ENCODE measurements at places on chromosomes 3 and 15. TPM values are rescaled to one million over a fixed set of nuclear protein-coding genes. Genes with fewer than 3 reads are reported as not detected.

- H3K4me3 ChIP-seq = peak overlapping the region; percentile 1
- no peaks in the 10 kb centered on the region for H3K27me3 ChIP-seq
- H3K36me3 ChIP-seq = no peaks in the 10 kb centered on the region
- peak; percentile 96 for DNase-seq
- peak overlapping the region; percentile 91 for H3K27ac ChIP-seq
- peaks cover 30% of the 10 kb centered on the region for H3K4me1 ChIP-seq
These were observed 185.6 kb downstream of the FAM43A start for GRCh38 chr3:194871143-194871863.

Gene FAIM
- total RNA-seq = 8.5 TPM

DNA sequence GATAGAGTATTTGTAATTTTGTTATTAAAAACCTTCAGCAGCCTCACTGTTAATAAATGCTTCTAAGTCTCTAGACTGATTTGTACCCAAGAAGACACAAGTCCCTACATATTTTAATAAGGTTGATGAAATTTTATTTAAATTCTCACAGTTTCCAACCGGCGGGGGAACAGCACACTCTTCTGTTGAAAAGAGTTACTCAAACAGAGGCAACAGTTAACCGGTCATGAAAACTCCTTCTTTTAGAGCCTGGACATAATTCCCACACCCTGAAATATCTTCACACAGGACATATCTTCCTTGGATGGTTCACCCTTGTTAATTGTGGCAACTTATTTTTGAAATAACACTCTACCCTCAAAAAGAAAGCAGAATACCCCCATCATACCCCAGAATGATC, 278.8 kb downstream of the FOXP1 start:
- H3K27me3 ChIP-seq = no peaks in the 10 kb centered on the region
- H3K4me1 ChIP-seq = peaks cover 91% of the 10 kb centered on the region
- peak overlapping the region; percentile 94 for H3K27ac ChIP-seq
- peaks cover 2% of the 10 kb centered on the region for H3K36me3 ChIP-seq
- peak overlapping the region; percentile 79 for H3K4me3 ChIP-seq

DNA sequence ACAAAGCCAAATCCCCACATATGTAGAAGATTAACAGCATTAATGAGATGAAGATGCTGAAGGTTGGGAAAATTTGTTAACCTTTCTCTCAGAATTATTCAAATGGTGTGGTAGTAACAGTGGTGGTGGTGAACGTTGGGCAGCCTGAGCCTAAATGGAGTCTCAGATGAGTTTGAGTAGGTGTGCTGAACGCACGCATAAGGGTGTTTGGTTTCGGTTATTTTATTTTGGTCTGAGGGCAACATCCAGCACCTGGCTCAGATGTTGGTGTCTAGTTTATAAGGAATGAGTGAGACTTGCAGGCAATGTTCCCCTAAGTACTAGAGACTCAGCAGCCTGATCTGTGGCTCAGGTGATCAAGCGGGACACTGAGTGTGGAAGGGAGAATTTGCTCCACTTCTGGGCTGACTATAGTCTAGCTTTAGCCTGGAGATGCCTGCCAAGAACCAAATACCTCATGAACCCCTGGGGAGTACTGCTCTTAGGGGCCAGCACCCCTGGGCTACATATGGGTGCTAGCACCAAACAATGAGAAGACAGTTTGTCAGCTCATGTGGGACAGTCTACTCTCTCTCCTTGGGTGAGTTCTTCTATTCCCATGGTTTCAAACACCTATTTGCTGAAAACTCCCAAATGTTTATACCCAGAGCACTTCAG, 39.5 kb upstream of the ATP2C1 start:
- H3K4me3 ChIP-seq = no peak overlapping the region
- peaks cover 28% of the 10 kb centered on the region for H3K27me3 ChIP-seq
- H3K4me1 ChIP-seq = no peaks in the 10 kb centered on the region
- no peak overlapping the region for H3K27ac ChIP-seq

Gene NOX5
- total RNA-seq = not detected

- H3K36me3 ChIP-seq = no peaks in the 10 kb centered on the region
- no peaks in the 10 kb centered on the region for H3K27me3 ChIP-seq
These were observed 178.2 kb downstream of the LSAMP start for GRCh38 chr3:116267116-116267515.

GRCh38 chr3:138461246-138461645, 26.8 kb downstream of the ESYT3 start:
- no peaks in the 10 kb centered on the region for H3K4me1 ChIP-seq
- H3K36me3 ChIP-seq = no peaks in the 10 kb centered on the region
- H3K4me3 ChIP-seq = no peak overlapping the region
- peaks cover 2% of the 10 kb centered on the region for H3K27me3 ChIP-seq

GRCh38 chr3:49779358-49780079, 6.8 kb downstream of the IP6K1 start:
- peaks cover 8% of the 10 kb centered on the region for H3K36me3 ChIP-seq
- H3K4me3 ChIP-seq = no peak overlapping the region
- no peak for DNase-seq
- peak overlapping the region; percentile 45 for H3K27ac ChIP-seq
- peaks cover 33% of the 10 kb centered on the region for H3K4me1 ChIP-seq

DNA sequence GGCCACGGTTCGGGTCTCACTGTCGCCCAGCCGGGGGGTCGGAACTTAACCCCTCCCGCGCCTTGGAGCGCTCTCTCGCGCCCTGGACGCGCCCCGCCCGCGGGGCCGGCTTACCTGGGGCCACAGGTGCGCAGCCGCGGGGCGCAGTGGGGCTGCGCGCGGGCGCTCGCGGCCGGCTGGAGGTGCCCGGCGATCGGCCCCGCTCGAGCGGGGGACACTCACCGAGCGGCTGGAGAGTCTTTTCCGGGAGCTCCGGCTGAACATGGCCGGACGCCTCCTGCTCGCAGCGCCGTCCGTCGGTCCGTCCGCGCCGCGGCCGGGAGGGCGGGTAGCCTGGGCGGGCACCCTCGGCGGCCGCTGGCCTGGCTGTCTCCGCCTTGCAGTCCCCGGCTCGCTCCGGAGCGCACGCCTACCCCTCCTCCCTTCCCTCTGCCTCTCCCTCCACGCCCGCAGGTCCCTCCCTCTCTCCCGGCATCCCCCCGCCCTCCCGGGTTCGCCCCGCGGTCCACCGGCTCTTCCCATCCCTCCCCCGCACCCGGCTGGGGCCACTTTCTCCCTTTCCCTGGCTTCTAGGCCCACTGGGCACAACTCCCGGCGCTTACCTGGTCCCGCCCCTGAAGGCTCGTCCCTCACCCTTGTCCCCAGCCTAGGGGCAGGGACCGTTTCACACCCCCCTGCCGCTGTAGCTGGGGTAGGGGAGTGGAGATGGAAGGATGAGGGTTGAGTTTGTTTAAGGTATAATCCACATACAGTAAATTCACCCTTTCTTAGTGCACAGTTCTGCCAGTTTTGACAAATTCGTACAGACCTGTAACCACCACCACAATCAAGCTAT, 220.1 kb upstream of the PRICKLE2 start:
- no peaks in the 10 kb centered on the region for H3K36me3 ChIP-seq
- H3K4me3 ChIP-seq = peak overlapping the region; percentile 73
- DNase-seq = peak; percentile 86
- peaks cover 38% of the 10 kb centered on the region for H3K4me1 ChIP-seq

DNA sequence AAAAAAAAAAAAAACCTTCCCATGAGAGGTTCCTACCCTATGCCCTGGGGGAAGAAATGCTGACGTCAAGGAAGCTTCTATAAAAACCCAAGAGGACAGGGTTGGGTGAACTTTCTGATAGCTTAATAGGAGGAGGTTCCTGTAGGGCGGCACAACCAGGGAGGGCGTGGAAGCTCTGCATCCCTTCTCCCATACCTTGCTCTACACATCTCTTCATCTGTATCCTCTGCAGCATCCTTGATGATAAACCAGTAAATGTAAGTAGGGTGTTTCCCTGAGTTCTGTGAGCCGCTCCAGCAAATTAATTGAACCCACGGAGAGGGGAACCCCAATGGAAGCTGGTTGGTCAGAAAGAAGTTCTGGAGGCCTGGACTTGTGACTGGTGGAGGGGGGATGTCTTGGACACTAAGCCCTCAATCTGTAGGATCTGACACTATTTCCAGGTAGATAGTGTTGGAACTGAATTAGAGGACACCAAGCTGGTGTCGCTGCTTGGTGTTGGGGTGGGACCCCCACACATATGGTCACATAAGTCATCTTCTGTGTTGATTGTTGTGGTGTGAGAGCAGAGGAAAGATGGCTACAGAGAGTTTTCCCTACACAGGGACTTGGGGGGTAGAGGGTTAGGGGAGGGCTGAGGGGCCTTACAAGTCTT, 91.5 kb downstream of the ST6GAL1 start:
- no peak for DNase-seq
- H3K4me3 ChIP-seq = no peak overlapping the region
- H3K27me3 ChIP-seq = no peaks in the 10 kb centered on the region

DNA sequence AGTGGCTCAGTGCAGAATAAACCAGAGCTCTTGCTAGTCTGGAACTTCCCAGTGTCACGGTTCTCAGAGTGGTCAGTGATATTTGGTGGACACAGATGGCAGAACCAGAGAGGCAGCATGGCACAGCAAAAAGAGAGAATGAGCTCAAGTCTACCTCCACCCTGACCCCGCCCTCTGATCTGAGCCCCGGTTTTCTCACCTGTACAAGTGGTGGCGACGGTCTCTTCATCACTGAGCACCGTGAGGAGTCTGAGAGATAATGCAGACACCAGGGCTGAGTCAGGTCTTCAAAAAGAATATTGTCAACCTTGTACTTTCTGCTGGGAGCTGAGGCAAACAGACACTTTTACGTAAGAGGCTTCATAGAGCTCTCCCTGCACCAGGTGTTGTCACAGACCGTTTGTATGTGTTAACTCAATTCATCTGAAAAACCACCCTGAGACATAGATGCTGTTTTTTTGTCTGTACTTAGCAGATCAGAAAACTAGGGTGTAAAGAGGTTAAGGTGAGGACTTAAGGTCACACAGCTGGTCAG, 13.2 kb downstream of the FGD5 start:
- no peak for DNase-seq
- peaks cover 43% of the 10 kb centered on the region for H3K27me3 ChIP-seq
- H3K4me3 ChIP-seq = no peak overlapping the region
- no peaks in the 10 kb centered on the region for H3K4me1 ChIP-seq
- no peak overlapping the region for H3K27ac ChIP-seq
- H3K36me3 ChIP-seq = no peaks in the 10 kb centered on the region

DNA sequence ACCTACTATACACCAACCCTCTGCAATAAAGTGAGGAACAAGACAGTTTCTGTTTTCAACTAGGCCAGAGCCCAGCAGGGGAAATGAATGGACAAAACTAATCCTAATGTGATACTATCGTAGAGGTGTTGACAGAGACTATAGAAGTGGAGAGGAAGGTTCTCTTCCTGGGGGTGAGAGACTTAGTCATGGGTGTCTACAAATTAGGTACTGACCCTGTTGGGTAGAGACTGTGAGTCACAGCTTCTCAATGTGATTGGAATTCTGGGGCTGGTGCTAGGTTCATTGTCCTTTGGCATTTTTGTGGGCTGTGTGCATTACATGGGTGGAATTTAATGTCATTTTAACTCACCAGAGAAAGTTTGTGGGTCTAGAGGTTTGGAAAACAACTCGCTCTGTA, 79.3 kb downstream of the ADAMTSL3 start:
- no peaks in the 10 kb centered on the region for H3K36me3 ChIP-seq
- H3K4me1 ChIP-seq = no peaks in the 10 kb centered on the region
- H3K27ac ChIP-seq = no peak overlapping the region
- H3K27me3 ChIP-seq = no peaks in the 10 kb centered on the region
- DNase-seq = no peak
- no peak overlapping the region for H3K4me3 ChIP-seq

DNA sequence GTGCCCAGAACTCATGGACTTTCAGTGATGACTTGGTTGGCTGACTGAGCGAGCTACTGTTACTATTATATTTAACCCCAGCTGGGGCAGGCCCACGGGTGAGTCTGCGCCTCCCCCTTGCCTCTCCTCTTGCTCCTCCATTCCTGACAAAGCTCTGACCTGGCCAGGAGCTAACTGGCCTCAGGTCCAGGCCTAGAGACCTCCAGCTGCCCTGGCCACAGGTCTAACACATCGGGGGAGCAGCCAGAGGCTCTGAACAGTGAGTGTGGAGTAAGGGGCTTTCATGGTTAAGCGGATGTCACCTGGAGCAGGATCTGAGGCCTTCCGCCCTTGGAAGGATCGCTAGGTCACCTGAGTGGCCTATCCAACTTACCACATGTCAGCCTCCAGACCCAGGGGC, 96.3 kb upstream of the HERC1 start:
- H3K27me3 ChIP-seq = peaks cover 2% of the 10 kb centered on the region
- H3K27ac ChIP-seq = no peak overlapping the region
- no peak overlapping the region for H3K4me3 ChIP-seq

DNA sequence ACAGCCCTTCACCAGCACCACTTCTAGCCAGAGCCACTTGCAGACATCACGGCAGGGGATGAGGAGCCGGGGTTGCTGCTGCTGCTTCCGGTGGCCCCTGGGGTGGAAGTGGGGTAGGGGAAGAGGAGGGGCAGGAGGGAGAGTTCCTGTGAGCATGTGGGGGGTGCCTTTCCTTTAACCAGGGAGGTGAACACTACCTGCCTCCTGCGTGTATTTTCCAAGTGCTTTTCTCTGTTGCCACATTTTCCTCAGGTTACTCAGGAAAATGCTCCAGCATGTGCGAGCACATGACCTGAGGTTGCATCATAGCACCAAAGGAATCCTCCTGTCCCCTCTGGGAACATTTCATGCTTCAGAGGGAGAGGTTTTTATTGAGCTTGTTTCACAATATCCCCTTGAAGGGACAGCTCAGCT, 12.2 kb upstream of the SACM1L start:
- H3K36me3 ChIP-seq = peaks cover 22% of the 10 kb centered on the region
- no peak for DNase-seq
- H3K27ac ChIP-seq = peak overlapping the region; percentile 85
- H3K4me1 ChIP-seq = peaks cover 22% of the 10 kb centered on the region

Gene CPEB1
- total RNA-seq = 0.65 TPM

DNA sequence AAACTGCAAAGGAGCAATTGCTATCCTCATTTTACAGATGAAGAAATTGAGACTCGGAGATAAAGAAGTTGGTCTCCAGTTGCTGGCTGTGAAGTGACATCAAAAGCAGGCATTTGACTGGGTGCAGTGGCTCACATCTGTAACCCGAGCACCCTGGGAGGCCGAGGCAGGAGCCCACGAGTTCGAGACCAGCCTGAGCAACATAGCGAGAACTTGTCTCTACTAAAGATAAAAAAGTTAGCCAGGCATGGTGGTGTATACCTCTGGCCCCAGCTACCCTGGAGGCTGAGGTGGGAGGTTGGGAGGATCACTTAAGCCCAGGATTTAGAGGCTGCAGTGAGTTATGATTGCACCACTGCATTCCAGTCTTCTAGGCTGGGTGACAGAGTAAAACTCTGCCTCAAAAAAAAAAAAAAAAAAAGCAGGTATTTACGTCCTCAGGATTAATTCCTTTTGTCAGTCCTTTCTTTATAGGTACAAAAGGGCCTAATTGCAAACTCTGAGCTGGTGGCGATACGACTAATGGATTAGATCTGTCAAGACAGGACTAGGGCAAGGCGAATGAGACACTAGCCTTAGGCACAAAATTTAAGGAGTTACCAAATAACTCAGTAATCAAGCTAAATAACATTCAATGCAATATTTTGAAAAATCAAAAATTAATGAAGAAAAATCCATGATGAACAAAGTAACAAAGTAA, 5.9 kb upstream of the DNASE1L3 start:
- H3K36me3 ChIP-seq = no peaks in the 10 kb centered on the region
- H3K27me3 ChIP-seq = peaks cover 32% of the 10 kb centered on the region
- H3K4me3 ChIP-seq = no peak overlapping the region
